ENCODE measurements at places on chromosomes 6 and 20.
A peak's percentile ranks its signal among the peaks of the same experiment; 100 is the strongest.

GRCh38 chr20:38842558-38842981 lies 37.1 kb downstream of the PPP1R16B start:
- DNase-seq = peak; percentile 82

GRCh38 chr20:62274332-62274950 lies 28.4 kb upstream of the ADRM1 start:
- no peak for DNase-seq

GRCh38 chr20:19821606-19822005 lies 63.5 kb downstream of the RIN2 start:
- DNase-seq = no peak

GRCh38 chr6:148689168-148689567 lies 57.7 kb upstream of the UST start:
- no peak for DNase-seq

- no peak for DNase-seq
These were observed 1125.7 kb downstream of the HACE1 start for GRCh38 chr6:103734016-103734415.

- DNase-seq = no peak
These were observed 45.9 kb upstream of the CRISP1 start for GRCh38 chr6:49912196-49912595.

DNA sequence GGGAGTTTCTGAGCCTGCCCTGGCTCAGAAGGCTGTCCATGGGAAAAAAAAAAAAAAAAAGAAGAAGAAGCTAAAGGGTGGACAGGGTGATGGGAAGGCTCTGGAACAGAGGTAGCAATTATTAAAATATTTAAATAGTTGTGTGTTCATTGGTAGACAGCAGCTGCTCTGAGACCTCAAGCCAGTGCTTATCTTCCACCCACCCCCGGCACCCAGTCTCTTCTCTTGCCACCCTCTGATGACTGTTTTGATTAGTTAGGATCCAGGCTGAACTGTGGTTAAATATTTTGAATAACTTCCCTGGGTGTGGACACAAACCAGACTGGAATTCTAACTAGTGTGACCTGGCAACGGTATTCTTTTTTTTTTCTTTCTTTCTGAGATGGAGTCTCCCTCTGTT lies 16.9 kb upstream of the SRSF3 start:
- DNase-seq = no peak

GRCh38 chr6:109182578-109182977 lies 87.3 kb downstream of the CEP57L1 start:
- DNase-seq = no peak

- DNase-seq = no peak
These were observed 490 bp downstream of the MMUT start for GRCh38 chr6:49462599-49462926.

GRCh38 chr6:12324748-12325147 lies 34.6 kb downstream of the EDN1 start:
- no peak for DNase-seq
